Adrenal gland (tissue), 19 donors: ENCODE measurements at places on chromosomes 5 and 9. TPM values are rescaled to one million over a fixed set of nuclear protein-coding genes. Genes with fewer than 3 reads are reported as not detected.
A peak's percentile ranks its signal among the peaks of the same experiment; 100 is the strongest.

DNA sequence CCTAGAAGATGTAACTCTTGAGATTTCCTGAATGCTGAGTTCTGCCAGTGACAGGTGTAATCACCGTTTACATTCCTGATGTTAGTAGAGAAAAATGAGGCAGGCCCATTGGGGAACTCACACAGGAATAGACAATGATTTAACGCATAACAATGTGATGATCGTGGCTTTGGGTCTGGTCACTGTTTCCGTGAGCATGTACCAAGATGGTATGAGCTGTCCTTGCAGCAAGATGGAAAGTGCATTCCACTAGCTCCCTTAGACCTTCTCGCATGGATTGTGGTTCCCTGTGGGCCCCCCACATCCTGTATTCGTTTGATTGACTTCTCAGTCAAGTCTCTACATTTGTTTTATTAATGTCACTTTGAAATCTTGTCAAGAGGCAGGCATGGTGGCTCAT, 124.0 kb upstream of the DAP start:
- no peaks in the 10 kb centered on the region for H3K4me1 ChIP-seq
- H3K27me3 ChIP-seq: no peaks in the 10 kb centered on the region
- H3K27ac ChIP-seq: no peak overlapping the region
- no peak overlapping the region for H3K4me3 ChIP-seq
- DNase-seq: no peak

- peak; percentile 65 for DNase-seq
- no peaks in the 10 kb centered on the region for H3K36me3 ChIP-seq
- H3K27ac ChIP-seq: no peak overlapping the region
- no peak overlapping the region for H3K4me3 ChIP-seq
- no peaks in the 10 kb centered on the region for H3K27me3 ChIP-seq
These were observed 1.1 kb upstream of the BASP1 start for GRCh38 chr5:17216176-17216973.

DNA sequence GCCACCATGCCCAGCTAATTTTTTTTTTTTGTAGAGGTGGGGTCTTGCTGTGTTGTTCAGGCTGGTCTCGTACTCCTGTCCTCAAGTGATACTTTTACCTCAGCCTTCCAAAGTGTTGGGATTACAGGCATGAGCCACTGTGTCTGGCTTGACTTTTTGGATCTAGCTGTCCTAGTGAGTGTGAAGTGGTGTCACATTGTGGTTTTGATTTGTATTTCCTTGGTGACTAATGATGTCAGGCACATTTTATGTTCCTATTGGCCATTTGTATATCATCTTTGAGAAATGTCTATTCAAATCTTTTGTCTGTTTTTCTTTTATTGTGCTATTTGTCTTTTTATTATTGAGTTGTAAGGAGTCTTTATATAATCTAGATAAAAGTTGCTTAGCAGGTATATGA, 53.5 kb upstream of the MCCC2 start:
- H3K36me3 ChIP-seq: no peaks in the 10 kb centered on the region
- H3K27me3 ChIP-seq: no peaks in the 10 kb centered on the region
- H3K4me1 ChIP-seq: peaks cover 4% of the 10 kb centered on the region
- H3K4me3 ChIP-seq: no peak overlapping the region
- peak overlapping the region; percentile 46 for H3K27ac ChIP-seq
- DNase-seq: no peak

DNA sequence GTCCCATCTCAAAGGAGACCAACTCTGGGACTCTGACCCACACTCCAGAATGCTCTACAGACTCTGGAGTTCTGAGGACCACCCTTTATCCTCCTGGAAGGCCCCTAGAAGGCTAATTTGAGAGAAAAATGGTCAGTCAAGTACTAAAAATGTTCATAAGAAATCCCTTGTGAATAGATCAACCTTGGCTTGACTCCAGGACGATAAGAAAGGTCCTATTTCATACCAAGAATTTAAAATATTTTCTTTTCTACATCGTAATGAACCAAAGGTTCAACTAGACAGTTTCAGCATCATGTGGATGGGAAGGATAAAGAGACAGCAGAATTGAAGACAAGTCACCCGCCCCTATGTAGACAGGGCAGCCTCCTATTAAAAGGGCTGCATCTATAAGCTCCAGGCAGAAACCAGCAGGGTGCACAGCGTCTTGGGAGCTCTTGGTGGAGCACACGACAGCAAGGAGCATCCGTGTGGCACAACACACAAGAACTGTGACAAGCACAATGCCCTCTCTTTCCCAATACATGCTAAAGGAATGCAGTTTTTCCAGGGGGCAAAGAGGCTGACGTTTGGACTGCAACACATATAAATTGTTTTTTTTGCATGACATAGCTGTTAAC, 38.3 kb downstream of the RASEF start:
- DNase-seq: no peak
- H3K4me3 ChIP-seq: no peak overlapping the region
- no peaks in the 10 kb centered on the region for H3K4me1 ChIP-seq
- H3K27ac ChIP-seq: no peak overlapping the region

DNA sequence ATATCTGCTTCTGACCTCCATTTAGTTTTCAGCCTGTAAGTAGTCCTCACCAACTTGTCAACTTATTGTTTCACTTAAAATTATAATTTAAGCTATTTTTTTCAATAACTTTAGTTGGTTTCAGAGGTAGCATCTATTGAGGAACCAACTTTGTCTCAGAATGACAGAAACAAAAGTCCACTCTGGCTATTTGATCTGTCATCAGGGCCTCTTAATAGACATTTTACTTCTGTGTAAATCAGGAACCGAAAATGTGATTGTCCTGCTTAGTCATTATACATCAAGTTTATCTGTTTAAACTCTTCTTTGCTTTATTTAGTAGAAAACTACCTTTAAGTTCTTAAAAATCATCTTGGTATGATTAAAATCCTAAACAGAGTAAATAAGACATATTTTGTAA, 820.8 kb upstream of the EDIL3 start:
- DNase-seq: no peak
- no peaks in the 10 kb centered on the region for H3K4me1 ChIP-seq
- no peaks in the 10 kb centered on the region for H3K36me3 ChIP-seq
- no peak overlapping the region for H3K27ac ChIP-seq
- H3K27me3 ChIP-seq: no peaks in the 10 kb centered on the region

DNA sequence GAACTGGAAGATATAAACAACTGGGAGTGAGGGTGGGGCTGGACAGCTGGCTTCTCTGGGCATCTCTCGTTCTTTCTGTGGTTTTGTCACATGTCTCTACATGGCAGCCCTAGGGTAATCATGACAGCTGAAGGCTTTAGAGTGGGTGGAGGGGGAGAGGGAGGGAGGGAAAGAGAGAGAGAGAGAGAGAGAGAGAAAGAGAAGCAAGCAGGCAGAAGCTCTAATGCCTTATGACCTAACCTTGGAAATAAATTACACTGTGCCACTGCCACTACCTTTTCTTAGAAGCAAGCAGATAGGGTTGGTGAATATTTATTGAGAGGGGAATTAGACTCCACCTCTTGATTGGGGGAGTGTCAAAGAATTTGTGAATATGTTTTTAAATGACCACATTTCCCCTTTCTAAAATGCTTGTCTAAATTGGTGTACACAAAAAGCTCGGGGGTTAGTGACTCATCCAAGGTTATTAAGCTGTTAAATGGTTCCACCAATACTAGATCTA, 2.6 kb upstream of the DAPK1 start:
- no peak overlapping the region for H3K4me3 ChIP-seq
- H3K27me3 ChIP-seq: peaks cover 3% of the 10 kb centered on the region
- peaks cover 4% of the 10 kb centered on the region for H3K4me1 ChIP-seq
- no peaks in the 10 kb centered on the region for H3K36me3 ChIP-seq
- DNase-seq: peak; percentile 17

DNA sequence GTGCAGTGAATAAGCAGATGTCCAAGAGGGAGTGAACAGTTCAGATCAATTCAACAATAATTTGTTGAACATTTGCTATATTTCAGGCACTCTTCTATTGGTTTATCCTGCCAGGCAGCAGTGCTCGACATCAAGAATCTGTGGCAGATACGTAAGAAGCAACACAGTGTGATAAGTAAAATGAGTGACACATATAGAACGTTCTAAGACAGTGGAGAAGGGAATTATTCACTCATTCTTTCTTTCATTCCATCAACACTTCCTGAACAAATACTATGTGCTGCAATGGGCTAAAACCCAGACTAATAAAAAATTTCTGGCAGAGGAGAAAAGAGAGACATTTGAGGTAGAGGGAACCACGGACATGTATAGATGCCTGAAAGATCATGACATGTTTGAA, 89.9 kb upstream of the GLIS3 start:
- DNase-seq: no peak
- H3K27me3 ChIP-seq: no peaks in the 10 kb centered on the region
- H3K4me1 ChIP-seq: no peaks in the 10 kb centered on the region
- H3K27ac ChIP-seq: no peak overlapping the region

Gene CCDC107
- total RNA-seq: 55.0 TPM
